ENCODE measurements at places on chromosomes 11 and 22. TPM values are rescaled to one million over a fixed set of nuclear protein-coding genes. Genes with fewer than 3 reads are reported as not detected.
A peak's percentile ranks its signal among the peaks of the same experiment; 100 is the strongest.

KCNC1 gene
- polyA plus RNA-seq: 0.13 TPM

- no peak for DNase-seq
These were observed 20.2 kb downstream of the BPIFC start for GRCh38 chr22:32444068-32444467.

SMIM38 gene
- polyA plus RNA-seq: 0.12 TPM

DNA sequence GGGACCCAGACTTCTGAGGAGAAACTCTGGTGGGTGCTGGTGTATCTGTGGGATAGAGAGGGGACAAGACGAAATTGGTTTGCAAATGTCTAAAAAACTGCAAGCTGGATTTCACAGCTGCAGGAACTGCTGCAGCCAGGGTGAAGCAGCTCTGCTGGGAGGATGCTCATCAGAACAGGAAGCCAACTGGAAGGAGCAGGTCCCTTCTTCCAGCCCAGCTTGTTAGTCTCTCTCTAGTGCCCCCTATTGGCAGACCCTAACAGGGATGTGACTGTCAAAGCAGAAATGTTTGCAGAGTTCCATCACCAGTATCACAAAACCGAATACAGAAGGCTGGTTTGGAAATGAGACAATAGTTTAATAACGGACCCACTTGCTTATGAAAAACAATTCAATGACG is 74.8 kb upstream of the SLC22A12 start:
- DNase-seq: no peak

GRCh38 chr11:2691991-2692875 is 7.6 kb downstream of the KCNQ1OT1 start:
- DNase-seq: no peak

DNA sequence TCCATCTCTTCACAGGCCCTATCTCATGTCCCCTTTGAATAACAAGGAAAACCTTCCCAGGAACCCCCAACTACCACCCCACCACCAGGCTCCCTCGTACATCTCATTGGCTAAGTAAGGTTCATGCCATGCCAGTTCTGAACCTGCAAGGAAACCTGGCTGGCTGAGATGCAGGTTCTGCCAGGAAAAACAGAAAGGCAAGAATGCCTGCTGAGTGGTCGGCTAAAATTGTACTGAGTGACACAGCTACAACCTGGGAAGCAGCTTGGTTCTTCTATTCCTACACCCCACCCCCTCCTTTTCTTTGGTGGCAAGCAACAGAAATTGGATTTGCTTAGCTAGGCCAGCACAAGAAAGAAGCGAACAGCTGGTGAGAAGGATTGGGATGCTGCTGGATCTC is 36.1 kb upstream of the TSPAN18 start:
- no peak for DNase-seq

RASGRP2 gene
- 9.1 TPM for polyA plus RNA-seq

GRCh38 chr11:72586321-72587090 is 87.7 kb downstream of the PDE2A start:
- DNase-seq: no peak

GRCh38 chr22:49569286-49570031 is 258.2 kb downstream of the BRD1 start:
- peak; percentile 39 for DNase-seq

KRTAP5-7 gene
- not detected for polyA plus RNA-seq

GRAP2 gene
- polyA plus RNA-seq: 0.24 TPM

DNA sequence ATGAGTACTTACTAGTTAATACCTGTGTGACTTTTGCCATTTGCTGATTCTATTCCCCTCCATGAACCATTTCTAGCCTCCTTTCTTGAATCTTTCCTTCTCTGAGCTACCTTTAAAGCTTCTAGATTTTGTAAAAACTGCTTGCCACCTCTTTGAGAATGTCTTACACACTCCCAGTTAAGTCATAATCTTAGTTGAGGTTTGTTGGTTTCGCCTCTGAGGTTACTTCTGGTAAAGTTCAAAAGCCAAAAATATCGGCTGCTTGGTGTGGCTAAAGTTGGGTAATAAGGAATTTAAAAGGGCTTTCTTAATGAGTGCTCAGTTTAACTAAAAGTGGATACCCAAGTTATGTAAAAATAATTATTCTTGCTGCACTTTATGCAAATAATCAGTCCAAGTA is 10.4 kb upstream of the GLYAT start:
- no peak for DNase-seq

DNA sequence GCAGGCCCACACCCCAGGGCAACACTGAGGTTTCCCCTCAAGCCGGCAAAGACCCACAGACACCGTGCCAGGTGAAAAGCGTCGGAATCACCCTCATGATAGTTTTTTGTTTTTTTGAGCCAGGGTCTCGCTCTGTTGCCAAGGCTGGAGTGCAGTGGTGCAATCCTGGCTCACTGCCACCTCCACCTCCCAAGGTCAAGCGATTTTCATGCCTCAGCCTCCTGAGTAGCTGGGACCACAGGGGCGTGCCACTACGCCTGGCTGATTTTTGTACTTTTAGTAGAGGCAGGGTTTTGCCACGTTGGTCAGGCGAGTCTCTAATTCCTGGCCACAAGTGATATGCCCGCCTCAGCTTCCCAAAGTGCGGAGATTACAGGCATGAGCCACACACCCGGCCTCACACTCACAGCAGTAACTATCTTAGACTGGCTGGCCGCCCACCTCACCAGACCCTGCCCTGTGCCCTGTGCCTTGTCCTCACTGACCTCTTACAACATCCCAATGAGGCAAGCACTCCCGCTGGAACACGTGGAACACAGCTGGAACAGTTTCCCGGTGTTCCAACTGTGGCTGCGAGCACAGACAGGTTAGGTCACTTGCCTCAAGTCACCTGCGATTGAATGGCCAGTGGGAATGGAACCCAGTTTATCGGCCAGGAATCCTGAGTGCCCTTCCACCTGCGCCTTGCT is 21.1 kb downstream of the LRRC10B start:
- DNase-seq: no peak

DNA sequence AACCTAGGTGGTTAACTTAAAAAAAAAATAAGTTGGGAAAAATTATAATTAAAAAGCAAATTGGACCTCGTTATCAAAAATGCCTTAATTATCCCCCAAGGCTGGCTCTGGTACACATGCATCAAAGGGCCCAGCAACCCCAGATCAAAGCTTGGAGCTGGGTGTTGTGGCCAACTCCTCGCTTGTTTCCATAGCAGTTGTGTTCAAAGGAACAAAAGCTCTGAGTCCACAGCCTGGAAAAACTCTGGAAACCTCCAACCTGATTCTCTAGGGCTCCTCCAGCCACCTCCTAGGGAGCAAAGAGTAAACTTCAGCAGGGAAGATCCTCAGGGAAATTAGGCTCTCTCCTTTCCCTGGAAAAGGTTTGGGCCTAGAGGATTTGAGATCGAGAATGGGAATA is 149.4 kb downstream of the NXPE2 start:
- DNase-seq: no peak

DNA sequence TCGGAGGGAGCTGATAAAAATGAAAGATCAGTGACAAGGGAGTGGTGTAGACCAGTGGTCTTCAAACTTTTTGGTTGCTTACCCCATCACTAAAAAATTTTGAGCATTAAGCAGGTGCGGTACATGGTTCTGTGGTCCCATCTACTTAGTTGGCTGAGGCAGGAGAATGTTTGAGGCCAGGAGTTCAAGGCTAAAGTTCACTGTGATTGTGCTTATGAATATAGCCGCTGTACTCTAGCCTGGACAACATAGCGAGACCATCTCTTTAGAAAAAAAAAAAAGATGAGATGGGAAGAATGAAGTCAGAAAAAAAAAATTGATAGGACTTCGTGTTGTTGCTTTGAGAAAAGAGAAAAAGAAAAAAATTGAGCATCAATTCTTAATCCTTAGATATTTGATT is 7.8 kb downstream of the MTMR3 start:
- DNase-seq: no peak

DNA sequence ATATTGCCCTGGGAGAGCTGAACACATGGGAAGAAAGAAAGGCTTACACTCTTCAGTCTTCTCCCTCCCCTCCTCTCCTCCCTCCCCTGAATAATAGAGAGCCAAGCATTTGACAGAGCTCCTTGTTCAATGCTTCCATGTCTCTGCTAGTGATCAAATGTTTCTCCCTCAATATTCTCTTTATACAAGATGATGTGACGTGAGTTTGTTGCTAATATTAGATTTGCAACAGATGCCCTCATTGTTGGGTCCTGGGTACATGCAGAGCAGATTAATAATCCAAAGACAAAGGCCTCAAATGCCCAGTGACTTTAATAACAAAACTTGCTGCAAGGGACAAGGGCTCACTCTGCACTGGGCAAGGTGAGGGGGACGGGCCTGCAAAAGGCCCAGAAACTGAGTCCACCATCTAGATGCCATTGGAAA is 7.1 kb upstream of the ENDOD1 start:
- no peak for DNase-seq

DNA sequence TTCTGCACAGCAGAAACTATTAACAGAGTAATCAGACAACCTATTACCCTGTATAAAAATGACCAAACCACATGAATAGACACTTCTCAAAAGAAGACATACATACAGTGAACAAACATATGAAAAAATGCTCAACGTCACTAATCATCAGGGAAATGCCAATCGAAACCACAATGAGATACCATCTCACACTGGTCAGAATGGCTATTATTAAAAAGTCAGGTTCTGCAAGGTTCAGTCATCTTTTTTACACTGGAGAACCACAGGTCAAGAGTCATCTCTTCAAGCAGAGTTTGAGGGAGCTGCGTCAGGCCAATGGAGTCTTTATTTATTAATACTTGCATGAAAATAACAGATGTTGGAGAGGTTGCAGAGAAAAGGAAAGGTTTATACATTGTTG is 40.4 kb downstream of the RCN1 start:
- no peak for DNase-seq

GRCh38 chr22:22144858-22145257 is 99.7 kb upstream of the VPREB1 start:
- no peak for DNase-seq

APOBEC3G gene
- 0.45 TPM for polyA plus RNA-seq
